ENCODE measurements at places on chromosomes 5 and 9.

GRCh38 chr9:88531920-88532698 lies 2.9 kb upstream of the NXNL2 start:
- DNase-seq, result no peak

DNA sequence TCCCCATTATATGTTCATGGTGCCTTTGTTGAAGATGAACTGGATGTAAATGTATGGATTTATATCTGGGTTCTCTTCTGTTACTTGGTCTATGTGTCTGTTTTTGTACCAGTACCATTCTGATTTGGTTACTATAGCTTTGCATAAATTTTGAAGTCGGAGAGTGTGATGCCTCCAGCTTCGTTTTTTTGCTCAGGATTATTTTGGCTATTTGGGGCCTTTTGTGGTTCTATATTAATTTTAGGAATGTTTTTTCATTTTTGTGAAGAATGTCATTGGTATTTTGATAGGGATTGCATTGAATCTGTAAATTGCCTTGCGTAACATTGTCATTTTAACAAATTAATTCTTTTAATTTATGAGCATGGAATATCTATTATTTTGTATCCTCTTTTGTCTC lies 36.6 kb upstream of the ZNF366 start:
- no peak for DNase-seq

- no peak for DNase-seq
These were observed 72.9 kb downstream of the SEC61B start for GRCh38 chr9:99294850-99295461.

DNA sequence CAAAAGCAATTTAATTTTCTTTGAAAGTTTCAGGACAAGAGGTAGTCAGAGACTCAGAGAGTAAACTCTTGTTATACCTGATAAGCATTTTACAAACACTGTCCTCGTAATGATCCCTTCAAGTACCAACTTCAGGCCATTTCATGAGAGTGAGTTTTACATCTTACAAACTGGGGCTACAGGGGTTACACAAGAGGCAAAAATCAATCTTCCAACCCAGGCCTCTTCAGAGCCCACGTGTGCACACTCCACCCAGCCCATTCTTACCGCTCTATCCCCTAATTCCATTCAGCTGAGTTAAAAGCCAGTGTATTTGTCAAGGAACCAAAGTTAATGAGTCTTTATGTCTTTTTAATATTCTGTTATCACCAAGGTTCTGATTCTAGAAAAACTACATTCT lies 46.5 kb downstream of the PSMB7 start:
- no peak for DNase-seq

GRCh38 chr9:131879181-131879910 lies 139.5 kb upstream of the RAPGEF1 start:
- no peak for DNase-seq

GRCh38 chr5:6634306-6634705 lies 1.1 kb downstream of the SRD5A1 start:
- DNase-seq, result no peak

GRCh38 chr9:91589101-91589553 lies 165.5 kb upstream of the NFIL3 start:
- no peak for DNase-seq

GRCh38 chr5:150945486-150945885 lies 40.7 kb upstream of the ZNF300 start:
- DNase-seq, result no peak

- DNase-seq, result no peak
These were observed 69.9 kb downstream of the CYFIP2 start for GRCh38 chr5:157335534-157336422.

- DNase-seq, result no peak
These were observed 18.1 kb downstream of the LPCAT1 start for GRCh38 chr5:1505506-1506241.

DNA sequence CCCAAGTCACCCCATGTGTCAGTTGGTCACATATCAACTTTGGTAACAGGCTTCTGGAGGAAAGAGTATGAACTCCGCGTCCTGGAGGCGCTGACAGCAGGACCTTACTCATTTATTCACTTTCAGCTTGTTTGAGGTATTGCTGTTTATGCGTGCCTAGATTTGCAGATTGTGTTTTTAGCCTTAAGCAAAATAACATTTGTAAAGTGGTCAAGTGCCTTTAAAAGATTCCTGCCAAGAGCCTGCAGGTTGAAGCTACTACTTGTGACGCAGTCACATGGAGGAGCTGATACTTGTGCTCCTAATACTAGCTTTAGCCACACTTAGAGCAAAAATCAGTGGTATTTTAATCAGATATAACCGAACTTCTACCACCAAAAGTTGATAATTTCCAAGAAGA lies 351.3 kb downstream of the ADGRV1 start:
- DNase-seq, result no peak

DNA sequence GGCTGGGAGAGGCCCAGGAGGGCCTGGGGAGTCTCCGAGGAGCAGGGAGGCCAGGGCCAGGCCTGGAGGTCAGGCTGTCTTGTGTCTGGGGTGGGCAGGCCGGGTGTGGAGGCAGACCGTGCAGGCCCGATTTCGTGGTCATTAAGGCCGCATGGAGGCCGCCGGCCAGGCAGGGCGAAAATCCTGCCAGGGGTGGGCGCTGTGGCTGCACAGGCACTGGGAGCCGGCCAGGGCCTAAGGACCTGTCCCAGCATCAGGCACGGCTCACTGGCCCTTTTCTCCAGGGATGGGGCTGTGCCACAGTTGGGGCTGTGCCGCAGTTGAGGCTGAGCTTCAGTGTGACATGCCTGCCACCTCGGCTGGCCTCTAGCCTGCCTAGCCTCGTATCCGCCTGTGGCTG lies 35.9 kb downstream of the ASS1 start:
- DNase-seq, result no peak

DNA sequence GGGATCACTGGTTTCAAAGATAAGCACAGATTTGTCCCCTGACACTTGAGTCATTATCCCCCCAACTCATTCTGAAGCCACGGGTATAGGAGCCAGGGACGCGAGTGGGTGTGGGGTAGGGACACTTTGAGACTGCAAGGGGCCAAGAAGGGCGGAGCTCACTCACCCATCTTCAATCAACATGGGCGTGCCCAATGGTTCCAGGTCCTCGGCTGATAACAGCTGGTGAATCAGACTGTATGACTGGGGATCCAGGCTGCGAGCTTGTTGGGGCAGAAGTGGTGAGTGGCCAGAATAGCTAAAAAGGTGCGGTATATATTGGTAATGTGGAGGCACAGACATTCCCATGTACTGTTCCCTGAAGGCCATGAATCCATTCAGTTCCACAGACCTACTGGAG lies 30.7 kb upstream of the NR5A1 start:
- no peak for DNase-seq

- no peak for DNase-seq
These were observed 1072.6 kb upstream of the NUDT12 start for GRCh38 chr5:104635227-104635626.

- DNase-seq, result no peak
These were observed 35.7 kb upstream of the ROR2 start for GRCh38 chr9:91985692-91986091.

DNA sequence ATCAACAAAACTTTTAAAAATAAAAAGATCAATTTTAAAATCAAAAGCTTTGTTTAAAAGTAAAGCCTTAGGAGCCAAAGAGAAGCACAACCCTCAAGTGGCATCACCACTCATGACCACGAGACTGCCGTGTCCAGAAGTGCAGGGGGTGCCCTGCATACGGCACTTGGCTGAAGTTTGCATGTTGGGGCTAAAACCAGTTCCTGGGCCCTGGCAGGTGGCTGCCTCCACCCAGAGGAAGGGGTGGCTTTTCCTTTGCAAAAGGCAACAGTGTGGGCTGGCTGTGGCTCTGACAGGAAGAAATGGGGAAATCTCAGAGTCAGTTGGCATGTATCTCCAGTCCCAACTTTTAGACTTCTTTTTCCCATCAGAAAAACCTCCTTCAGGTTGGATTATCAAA lies 15.3 kb downstream of the TRMO start:
- no peak for DNase-seq

- no peak for DNase-seq
These were observed 152.5 kb downstream of the MUSK start for GRCh38 chr9:110821064-110821463.

DNA sequence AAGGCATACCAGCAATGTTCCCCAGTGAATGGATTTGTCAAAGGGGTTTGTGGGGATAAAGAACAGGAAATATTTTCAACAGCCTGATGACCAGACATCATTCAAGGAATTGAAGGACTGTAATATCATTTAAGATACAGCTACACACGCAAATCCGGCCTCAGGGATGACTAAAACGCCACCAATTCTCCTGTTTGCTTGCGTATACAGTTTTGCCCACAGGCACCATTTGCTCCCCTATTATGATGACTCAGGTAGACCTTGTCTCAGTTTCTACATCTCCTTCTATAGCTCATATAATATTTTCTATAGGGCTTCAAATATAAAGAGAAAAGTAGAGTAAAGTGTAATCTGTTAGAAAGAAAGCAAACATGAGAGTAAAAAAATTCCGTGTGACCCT lies 29.7 kb upstream of the ITGA1 start:
- no peak for DNase-seq

GRCh38 chr9:7234144-7234543 lies 476.4 kb downstream of the KDM4C start:
- DNase-seq, result peak; percentile 48

DNA sequence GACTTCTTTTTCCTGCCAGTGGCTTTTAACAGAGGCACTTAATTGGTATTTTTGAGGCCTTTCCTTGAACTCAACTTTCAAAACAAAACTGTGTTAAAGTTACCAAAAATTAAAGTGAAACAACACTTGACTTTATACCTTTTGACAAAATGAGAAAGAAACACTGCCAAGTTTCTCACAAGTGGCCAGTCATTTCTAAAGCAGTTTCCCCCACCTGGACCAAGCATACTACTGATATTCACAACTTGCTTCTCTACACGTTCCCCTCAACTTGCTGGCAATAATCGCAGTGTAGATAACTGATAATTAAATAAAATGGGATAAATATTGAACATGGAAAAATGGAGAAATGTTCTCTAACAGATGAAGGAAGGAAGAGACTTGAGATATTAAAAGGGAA lies 135.7 kb downstream of the TLR4 start:
- no peak for DNase-seq

DNA sequence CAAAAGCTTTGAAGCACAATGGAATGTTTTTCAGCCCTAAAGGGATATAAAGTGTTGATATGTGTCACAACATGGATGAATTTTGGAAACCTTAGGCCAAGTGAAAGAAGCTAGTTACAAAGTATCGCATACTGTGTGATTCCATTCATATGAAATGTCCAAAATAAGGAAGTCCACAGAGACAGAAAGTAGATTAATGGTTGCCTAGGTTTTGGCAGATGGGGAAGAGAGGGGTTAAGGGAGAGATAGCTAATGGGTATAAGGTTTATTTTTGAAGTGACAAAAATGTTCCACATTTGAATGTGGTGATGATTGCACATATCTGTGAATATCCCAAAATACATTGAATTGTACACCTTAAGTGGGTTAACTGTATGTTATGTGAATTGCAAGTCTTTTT lies 57.5 kb upstream of the MCCC2 start:
- DNase-seq, result no peak

- DNase-seq, result no peak
These were observed 17.4 kb downstream of the NRG2 start for GRCh38 chr5:140025736-140026135.

- no peak for DNase-seq
These were observed 58.7 kb upstream of the SUSD1 start for GRCh38 chr9:112233769-112234168.

DNA sequence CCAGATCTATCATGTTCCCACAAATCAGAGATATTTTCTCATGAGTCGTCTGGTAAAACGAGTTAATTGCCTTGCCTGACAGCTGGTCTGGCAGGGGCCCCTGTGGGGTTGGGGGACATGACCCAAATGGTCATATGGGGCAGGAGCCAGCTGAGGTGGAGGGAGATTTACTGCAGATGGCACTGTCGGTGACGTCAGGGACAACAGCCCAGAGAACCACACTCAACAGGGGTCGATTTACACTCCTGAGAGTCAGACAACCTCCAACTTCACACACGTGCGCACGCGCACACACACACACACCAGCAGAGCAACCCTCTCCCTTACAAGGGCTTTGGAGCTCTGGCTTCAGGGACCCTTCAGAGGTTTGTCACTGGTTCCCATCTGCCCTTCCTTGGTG lies 23.4 kb upstream of the GABRP start:
- no peak for DNase-seq

DNA sequence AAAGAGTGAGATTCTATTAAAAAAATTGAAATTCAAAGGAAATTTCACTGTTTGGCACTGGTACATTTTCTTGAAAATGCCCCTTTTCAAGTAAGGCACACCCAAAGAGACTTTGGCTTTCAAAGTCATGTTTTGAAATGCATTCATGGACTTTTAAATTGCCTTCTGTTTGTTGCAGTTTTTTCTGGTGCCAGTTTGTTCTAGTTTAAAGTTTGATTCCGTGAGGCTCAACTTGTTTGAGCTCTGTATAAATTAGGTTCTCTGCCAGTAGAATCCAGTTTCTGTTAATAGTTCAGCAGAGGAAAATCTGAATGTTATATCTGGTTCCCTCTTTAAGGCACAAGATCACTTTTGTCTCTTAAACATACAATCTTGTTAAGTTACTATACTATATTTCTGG lies 16.4 kb downstream of the ATP6V0E1 start:
- DNase-seq, result no peak

DNA sequence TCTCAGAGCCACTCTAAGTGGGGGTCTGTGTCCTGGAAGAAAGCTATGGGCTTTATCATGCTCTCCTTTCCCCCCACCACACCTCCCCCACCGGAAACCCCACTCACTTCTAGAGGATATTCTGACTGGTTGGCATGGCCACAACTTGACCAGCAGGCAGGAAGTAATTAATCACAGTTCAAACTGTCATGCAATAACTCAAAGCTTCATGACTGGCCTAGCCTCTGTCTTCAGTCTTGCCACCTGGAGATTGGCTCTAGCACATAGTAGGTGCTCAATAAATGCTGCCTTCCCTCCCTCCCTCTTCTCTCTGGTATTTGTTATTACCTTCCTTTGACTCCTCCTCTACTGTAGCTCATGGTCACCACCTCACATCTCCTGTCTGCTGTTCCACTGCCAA lies 124.7 kb downstream of the GABBR2 start:
- DNase-seq, result no peak

- DNase-seq, result no peak
These were observed 11.9 kb upstream of the ZNF366 start for GRCh38 chr5:72519111-72519510.

DNA sequence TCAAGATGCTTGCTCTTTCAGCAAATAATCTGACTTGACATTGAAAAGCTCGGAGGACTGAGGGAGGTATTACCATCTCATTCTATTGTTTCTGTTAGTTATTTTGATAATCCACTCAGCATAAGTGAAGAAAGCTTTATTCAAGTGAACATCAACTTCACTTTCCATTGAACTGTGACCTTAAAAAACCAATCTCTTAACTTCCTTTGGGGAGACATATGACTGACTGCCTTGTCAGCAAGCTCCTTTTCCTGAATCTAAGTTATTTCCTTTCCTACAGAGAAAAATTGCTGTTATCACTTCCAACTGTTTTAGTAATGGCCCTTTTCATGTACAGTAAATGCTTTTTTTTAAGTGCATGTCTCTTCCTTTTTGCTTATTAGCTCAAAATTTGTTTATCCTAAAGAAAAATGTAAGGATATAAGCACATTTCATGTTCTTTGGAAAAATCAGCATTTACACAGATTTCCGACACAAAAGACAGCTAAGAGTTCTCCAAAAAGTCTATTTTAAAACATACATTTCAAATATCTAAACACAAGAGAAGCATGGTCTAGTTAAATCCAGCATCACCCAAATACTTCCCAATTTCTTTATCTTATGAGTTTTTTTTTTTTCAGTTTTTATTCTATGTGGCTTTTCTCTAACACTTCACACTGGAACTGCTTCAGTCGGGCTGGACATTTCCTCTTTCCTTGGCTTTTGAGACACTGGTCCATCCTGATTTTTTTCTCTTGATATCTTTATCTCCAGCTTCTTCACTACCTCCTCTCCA lies 117.9 kb upstream of the DAB2 start:
- no peak for DNase-seq

Measured in activated CD4-positive, CD25-positive, alpha-beta regulatory T cell treated with anti-CD3 and anti-CD28 coated beads, Interleukin-2, amount 50 U/mL, for 72 hours (primary cell).